Smooth muscle cell of the pulmonary artery (primary cell): ENCODE measurements at places on chromosomes 12 and 14. TPM values are rescaled to one million over a fixed set of nuclear protein-coding genes. Genes with fewer than 3 reads are reported as not detected.

GPRC5D gene
- total RNA-seq = 0.13 TPM in 1 of 2 replicates, not detected in the other

MYH6 gene
- total RNA-seq = not detected in 2 replicates

CCDC175 gene
- total RNA-seq = not detected in 2 replicates

NR4A1 gene
- 5.9 and 7.5 TPM in 2 replicates for total RNA-seq

FITM1 gene
- 0.20 TPM in 2 replicates for total RNA-seq

TMEM30B gene
- total RNA-seq = 0.86 and 2.3 TPM in 2 replicates

SYCP3 gene
- 0.07 and 0.33 TPM in 2 replicates for total RNA-seq

MYBPC1 gene
- under 0.01 TPM in 1 of 2 replicates, not detected in the other for total RNA-seq

BCL2L14 gene
- total RNA-seq = not detected in 2 replicates

GALNT16 gene
- 1.7 and 4.9 TPM in 2 replicates for total RNA-seq

CLEC2B gene
- total RNA-seq = 2.3 and 4.8 TPM in 2 replicates

IRAK3 gene
- 7.9 and 9.0 TPM in 2 replicates for total RNA-seq

TROAP gene
- 2.4 and 3.4 TPM in 2 replicates for total RNA-seq

FKBP3 gene
- total RNA-seq = 13.2 and 17.3 TPM in 2 replicates

AKAP5 gene
- total RNA-seq = 0.20 and 0.56 TPM in 2 replicates

ACTN1 gene
- 524 and 890 TPM in 2 replicates for total RNA-seq

SLC39A2 gene
- total RNA-seq = not detected in 2 replicates

CLEC4C gene
- total RNA-seq = not detected in 2 replicates

AKAP3 gene
- 1.7 TPM in 2 replicates for total RNA-seq

MMP14 gene
- 445 and 1,032 TPM in 2 replicates for total RNA-seq

CCND2 gene
- 59.9 and 144 TPM in 2 replicates for total RNA-seq

ZDHHC22 gene
- total RNA-seq = not detected in 2 replicates

ZNF839 gene
- 8.3 and 10.2 TPM in 2 replicates for total RNA-seq

AREL1 gene
- 33.2 and 38.1 TPM in 2 replicates for total RNA-seq

ADGRD1 gene
- 1.4 and 3.1 TPM in 2 replicates for total RNA-seq

HOXC11 gene
- total RNA-seq = not detected in 2 replicates

USP5 gene
- total RNA-seq = 90.6 and 117 TPM in 2 replicates

KRT78 gene
- not detected in 2 replicates for total RNA-seq

C12orf50 gene
- total RNA-seq = not detected in 2 replicates

C12orf60 gene
- total RNA-seq = 0.59 and 0.72 TPM in 2 replicates

ACSM4 gene
- total RNA-seq = not detected in 2 replicates

JPH4 gene
- total RNA-seq = not detected in 2 replicates

GRIN2B gene
- total RNA-seq = not detected in 2 replicates

CAMKK2 gene
- 34.3 and 36.0 TPM in 2 replicates for total RNA-seq

LRIG3 gene
- 24.5 and 29.3 TPM in 2 replicates for total RNA-seq

TAS2R31 gene
- total RNA-seq = 3.7 and 6.7 TPM in 2 replicates

INHBE gene
- 2.0 and 2.1 TPM in 2 replicates for total RNA-seq

INSM2 gene
- not detected in 2 replicates for total RNA-seq

USP44 gene
- total RNA-seq = 0.69 and 1.8 TPM in 2 replicates

TRPV4 gene
- 1.3 and 1.4 TPM in 2 replicates for total RNA-seq

ACSS3 gene
- total RNA-seq = 3.2 and 18.0 TPM in 2 replicates

MANSC1 gene
- 3.9 and 4.6 TPM in 2 replicates for total RNA-seq
